ENCODE measurements at places on chromosomes 7 and 10.

GRCh38 chr7:138551102-138551501, 91.0 kb downstream of the TRIM24 start:
- DNase-seq, result no peak

GRCh38 chr10:84348447-84348846, 20.1 kb downstream of the CCSER2 start:
- no peak for DNase-seq

GRCh38 chr7:77631820-77632219, 64.4 kb upstream of the RSBN1L start:
- no peak for DNase-seq

GRCh38 chr7:91570560-91570959, 306.3 kb downstream of the FZD1 start:
- DNase-seq, result no peak

DNA sequence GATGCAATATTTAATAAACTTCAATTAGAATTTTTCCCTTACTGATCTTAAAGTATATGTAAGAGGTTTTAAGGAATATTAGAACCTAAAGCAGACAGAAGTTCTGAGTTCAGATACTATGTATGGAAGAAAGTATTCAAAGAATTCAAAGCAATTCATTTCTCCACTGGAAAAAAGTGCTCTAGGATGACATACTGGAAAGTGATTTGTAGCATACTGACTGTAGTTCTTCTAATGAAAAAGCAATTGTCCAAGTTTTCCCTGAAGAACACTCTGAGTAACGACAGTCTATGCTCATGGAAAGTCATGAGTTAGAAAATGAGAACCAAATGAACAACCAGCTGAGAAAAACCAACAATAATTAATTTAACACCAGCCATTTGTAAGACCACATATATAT, 180.8 kb upstream of the SLC26A5 start:
- DNase-seq, result no peak

DNA sequence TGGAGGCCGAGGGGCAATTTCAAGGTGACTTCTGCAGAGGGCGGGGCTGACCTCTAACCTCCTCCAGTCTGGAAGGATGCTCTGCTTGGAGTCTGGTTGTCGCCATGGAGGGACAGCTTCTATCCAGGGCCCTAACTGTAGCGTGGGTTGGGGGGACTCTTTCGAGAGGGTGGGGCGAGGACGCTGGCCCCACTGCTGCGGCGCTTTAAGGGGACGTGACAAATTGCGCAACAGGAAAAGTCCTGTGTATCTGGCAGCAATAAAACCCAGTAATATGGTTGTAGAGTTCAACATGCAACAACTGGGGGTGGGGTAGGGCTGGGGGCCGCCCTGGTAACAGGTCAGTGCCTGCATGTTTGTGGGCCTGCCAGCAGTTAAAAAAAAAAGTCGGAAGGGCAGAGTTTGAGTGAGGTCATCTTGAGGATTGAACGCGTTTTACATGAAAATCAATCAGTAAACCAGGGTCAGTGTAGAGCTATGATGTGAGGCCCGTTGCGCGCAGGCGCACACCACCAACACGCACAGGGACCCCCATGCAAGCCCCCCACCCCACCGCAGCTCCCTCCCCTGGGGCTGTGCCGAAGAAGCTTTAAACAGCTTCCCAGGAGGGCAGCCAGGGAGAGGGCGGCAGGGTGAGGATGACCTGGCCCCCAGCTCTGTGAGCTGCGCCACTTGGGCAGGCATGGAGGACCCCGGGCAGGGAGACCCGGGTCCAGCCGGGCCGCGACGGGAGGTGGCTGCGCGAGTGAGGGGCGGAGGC, 4.3 kb downstream of the SHH start:
- no peak for DNase-seq

Measured in SK-N-DZ (cell line).